ENCODE measurements at places on chromosomes 13 and 19.

GRCh38 chr19:7908742-7909461 lies 5.2 kb downstream of the MAP2K7 start:
- DNase-seq: no peak

GRCh38 chr19:711254-711653 lies 2.5 kb downstream of the PALM start:
- DNase-seq: no peak

GRCh38 chr13:94431987-94432386 lies 47.5 kb downstream of the DCT start:
- no peak for DNase-seq

DNA sequence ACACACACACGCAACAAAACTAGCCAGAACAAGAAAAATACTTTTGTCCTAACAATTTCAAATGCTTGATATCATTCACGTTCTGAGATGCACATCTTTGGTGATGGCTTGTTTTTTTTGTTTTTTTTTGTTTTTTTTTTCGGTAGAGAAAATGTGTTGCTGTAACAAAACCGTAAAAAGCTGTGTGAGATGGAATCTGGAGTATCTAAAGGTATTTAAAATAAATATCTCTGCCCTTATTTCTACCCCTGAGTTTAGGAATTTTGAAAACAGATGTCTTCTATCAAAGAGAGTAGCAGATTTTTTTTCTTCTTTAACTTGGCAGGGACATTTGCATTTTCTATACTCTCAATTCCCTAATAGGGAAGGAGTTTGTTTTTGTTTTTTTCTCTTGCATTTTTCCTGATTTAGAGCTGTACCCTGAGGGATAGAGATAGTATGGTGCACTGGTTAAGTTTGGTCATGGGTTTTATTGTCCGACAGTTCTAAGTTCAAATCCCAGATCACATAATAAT lies 446.6 kb downstream of the KLF5 start:
- DNase-seq: no peak

DNA sequence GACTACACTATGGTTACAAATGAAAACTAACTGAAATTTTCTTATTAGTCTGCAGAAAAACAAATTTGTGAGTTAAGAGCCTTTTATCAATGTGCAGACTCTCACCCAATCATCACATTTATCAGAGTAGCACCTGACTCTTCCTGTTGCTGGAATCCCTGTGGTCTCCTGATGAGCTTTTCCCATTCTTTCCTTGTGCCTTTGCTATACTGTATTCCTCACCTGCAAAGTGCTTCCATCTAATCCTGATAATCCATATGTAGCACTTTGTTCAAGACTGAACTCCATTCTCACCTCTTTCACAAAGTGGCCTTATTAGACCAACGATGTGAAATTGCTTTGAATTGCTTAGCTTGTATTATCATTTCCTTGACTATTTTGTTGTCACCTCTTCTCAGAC lies 225.3 kb downstream of the LHFPL6 start:
- no peak for DNase-seq

- no peak for DNase-seq
Observed at GRCh38 chr13:102972191-102972590, 94.0 kb downstream of the SLC10A2 start.

- peak; percentile 60 for DNase-seq
Observed at GRCh38 chr13:41006978-41007743, 12.0 kb downstream of the ELF1 start.

DNA sequence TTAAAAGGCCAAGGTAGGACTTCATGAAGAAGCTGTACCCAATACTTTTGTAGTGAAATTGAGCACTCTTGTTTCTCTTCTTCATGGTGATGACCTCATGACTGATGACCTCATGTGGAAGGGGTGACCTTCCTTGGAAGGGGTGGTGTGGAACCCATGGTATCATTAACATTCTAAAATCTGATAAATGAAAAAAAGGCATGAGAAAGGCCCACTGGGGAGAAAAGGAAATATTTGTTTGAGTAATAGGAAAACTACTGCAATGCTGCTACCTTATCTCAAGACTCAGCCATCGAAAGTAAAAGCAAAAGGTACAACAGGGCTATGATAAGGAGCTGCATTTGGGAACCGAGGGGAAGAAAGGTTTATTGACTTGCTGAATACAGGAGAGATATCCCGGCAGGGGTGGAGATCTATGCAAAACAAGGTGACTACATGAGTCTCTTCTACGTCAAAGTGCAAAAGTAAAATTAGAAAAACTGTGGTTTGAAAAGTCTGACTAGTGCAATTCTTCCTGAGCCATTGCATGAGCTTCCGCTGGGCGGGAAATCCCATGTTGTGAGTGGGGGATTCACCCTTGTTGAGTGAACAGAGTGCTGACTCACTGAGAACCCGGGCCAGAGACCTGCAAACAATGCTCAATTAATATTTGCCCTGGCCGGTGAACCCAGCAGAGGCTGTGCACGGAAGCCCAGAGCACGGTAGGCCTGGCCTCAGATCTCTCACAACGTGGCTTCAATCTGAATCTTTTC lies 138.9 kb upstream of the RFC3 start:
- peak; percentile 80 for DNase-seq

DNA sequence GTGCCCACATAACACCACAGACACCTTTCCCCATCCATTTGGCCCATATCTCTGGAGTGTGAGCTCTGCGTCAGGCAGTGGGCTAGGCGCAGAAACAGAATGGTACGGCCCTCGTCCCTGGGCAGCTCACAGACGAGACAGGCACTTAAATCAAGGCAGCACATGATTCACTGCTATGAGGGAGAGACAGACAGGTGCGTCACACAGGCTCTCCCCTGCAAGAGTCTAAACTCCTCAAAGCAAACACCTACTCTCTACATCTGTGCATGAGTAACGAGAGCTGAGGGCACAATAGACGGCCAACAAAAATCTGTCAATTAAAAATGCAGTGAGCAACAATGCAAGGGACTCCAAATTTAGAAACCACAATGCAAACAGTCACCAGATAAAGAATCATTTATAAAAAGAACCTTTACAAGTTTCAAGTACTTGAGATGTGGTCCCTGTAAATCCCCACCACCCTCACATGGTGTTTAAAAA lies 348.9 kb downstream of the UQCRFS1 start:
- DNase-seq: no peak

- DNase-seq: no peak
Observed at GRCh38 chr13:110523838-110524540, 37.5 kb downstream of the RAB20 start.

DNA sequence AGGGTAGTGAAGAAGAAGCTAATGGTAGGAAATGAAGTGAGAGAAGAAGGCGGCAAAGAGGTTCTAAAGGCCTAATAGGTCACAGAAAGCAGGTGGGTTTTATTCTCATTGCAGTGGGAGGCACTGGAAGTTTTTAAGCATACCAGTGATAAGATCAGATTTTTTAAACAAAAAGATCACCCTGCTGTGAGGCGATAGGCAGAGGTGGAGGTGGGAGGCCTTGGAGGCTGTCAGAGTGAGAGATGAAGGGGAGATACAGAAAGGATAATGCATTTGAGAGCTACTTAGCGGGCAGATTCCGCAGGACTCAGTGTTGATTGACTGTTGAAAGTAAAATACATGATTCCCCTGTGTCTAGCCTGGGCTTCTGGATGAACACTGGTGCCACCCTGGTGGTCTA lies 116.7 kb upstream of the FRY start:
- DNase-seq: no peak

- no peak for DNase-seq
Observed at GRCh38 chr19:4704317-4704673, 19.3 kb downstream of the DPP9 start.

GRCh38 chr13:114067886-114068651 lies 64.4 kb downstream of the RASA3 start:
- DNase-seq: peak; percentile 59

GRCh38 chr13:109910194-109910593 lies 123.8 kb upstream of the IRS2 start:
- no peak for DNase-seq

All from inflammatory macrophage treated with lipopolysaccharide for 1 hour (primary cell).